AG04450 (cell line): ENCODE measurements at places on chromosomes 13 and 19.

DNA sequence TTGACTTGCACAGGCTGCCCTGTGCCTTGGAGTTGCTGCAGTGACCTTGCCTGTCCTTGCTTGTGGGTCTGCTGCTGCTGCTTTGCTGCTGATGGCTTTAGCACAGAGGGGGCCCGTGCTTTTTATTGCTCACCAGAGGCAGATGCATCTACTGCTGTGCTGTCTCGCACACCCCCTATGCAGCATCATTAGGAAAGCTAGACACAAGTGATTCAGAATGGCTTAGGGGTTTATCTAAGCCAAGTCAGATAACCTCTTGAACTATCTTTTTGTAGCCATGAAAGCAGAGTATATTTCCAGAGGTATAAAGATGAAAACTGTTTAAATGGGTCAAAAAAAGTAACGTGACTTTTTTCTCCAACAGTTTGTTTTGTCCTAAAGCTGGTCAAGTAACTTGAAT, 7.8 kb downstream of the GTF3A start:
- DNase-seq: no peak

- no peak for DNase-seq
Observed at GRCh38 chr19:4566402-4567051, 7.0 kb upstream of the SEMA6B start.

DNA sequence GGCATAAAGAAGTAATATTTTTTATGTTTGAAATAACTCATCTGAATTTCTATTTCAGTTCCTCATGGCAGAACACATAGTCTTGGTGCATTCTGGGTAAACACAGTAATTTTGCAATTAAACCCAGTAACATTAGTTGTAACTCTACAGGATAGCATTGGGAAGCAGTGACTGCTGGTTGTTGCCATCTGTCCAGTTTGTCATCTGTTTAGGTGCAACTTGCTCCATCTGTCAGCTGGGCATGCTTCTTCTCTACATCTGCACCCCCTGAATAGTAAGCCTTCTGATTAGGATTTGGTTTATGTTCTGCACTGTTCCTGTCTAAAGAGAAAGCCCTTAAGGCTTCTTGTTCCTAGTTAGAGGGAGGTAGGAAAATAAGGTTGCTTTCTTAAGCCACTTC, 63.5 kb upstream of the CSNK1A1L start:
- no peak for DNase-seq

- no peak for DNase-seq
Observed at GRCh38 chr19:33389421-33390100, 16.1 kb downstream of the CEBPG start.

DNA sequence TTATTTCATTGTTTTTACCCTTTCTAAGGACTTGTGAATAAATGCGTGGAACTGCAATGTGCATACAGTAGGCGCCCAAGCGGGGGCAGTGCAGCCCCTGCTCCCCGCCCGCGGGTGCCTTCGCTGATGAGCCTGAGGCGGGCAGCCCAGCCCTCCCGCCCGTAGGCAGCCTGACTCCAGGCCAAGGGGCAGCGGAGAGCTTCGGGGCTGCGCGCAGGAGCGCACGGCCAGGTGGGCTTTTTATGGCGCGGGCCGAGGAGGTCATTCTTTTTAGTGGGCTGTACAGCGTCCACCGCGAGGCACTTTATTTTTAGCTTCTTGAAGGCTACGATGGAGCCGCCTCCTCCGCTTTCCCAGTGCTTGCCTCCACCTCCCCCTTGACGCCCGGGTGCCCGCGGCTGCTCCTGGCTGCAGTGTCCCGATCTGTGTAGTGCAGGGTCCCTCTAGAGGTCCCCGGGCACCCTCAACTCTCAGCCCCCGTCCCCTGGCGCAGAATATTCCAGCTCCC, 60.5 kb downstream of the CCNE1 start:
- DNase-seq: no peak

- DNase-seq: no peak
Observed at GRCh38 chr13:51811046-51811445, 7.1 kb upstream of the DHRS12 start.

DNA sequence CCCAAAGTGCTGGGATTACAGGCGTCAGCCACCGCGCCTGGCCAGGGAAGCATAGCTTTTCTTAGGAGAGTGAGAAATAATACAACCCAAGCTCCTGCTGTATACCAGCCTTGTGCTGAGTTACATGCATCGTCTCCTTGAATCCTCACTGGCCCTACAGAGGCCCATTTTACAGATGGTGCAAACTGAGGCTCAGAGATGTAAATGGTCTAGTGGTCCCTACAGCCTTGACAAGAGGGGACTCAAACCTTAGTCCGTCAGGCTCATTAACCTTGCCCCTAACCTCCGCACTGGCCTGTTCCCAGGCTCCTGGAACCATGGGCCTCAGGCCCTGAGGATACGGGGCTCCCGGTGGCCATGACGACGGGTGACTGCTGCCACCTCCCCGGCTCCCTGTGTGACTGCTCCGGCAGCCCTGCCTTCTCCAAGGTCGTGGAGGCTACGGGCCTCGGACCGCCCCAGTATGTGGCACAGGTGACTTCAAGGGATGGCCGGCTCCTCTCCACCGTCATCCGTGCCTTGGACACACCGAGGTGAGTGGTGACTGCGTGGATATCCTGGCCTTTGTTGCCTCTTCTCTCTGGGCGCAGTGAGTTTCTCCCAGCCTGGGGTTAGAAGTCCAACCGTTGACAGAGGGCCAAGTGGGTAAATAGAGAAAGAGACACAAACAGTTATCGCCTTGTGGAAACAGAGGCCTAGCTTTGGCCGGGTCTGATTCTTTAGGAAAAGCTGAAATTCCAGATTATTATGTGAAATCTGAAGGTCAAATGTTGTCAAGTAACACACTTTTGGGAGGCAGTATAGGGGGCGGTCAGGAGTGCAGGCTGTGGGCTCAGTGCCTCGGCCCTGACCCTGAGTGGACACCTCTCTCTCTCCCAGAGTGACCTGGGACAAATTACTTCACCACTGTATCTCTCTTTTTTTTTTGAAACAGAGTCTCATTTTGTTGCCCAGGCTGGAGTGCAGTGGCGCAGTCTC, 8.7 kb downstream of the MARCHF2 start:
- no peak for DNase-seq

DNA sequence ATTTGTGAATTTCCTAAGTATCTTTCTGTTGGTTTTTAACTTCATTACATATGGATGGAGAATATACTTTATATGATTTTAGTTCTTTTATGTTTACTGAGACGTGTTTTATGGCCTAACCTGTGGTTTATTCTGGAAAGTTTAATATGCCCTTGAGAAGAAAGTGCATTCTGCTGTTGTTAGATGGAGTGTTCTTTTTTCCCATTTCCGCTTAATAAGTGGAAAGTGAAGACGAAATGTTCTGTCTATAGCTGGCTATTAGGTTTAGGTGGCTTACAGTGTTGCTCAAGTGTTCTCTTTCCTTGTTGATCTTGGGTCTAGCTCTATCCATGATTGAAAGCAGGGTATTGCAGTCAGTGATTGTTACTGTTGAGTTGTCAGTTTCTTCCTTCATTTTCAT, 17.2 kb upstream of the TIMM50 start:
- no peak for DNase-seq

DNA sequence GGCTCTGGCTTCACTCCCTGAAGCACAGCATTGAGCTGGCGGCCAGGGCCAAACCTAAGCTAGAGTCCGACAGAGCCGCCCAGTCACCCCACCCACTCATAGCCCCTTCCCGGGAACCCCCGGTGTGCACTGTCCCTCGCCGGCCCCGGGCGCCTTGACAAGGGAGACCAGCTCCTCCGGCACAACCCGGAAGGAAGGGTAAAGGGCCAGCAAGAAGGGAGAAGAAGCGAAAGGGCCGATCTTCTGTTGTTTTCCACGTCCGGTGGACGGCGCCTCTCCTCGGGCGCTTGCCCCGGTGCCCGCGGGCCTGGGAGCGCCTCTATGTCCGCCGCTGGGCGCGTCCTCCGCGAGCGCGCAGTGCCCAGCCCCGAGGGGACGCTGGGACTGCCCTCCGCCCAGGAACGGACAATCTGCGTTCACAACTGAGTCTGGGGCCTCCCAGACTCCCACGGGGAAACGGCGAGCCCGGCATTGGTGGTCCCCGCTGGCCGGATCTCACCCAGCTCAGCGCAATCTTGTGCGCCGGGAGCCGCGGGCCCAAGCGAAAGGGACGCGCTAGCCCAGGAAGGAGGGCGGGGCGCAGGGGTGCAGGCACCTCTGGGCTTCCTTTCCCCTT, 172.5 kb upstream of the MIR17HG start:
- no peak for DNase-seq

DNA sequence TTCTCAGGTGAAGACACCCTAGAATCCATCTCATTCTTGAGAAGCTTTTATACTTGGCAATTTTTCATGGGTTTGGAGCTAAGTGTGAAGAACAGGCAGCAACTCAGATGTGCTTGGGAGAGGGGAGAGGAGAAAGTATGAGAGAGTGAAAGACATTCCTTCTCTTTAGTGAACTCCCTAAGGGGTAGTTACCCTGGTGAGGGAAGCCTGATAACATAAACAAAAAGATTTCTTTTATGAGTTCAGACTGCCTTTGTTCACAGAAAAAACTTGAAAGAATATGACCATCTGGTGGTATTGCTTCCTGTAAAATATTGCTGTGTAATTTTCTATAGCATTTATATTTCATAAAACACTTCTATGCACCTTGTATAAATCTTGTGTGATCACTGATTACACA, at the start of gene STOML3:
STOML3 (minus strand) TSS at position 139 of the 400 bp plus-strand sequence; CDS start at position 29, 110 bp downstream.
- DNase-seq: no peak

DNA sequence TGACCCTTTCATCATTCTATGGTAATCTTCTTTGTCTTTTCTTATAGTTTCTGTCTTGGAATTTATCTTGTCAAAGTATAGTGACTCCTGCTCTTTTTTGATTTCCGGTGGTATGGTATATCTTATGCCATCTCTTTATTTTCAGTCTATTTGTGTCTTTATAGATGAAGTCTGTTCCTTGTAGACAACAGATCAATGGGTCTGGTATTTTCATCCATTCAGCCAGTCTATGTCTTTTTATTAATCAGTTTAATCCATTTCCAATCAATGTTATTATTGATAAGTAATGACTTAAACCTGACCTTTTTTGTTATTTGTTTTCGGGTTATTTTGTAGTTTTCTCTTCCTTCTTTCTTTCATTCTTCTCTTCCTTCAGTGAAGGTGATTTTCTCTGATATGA, 495.9 kb upstream of the PCDH9 start:
- no peak for DNase-seq

GRCh38 chr13:39900106-39900750, 244.8 kb downstream of the COG6 start:
- peak; percentile 2 for DNase-seq

GRCh38 chr13:102879793-102880499, 34.1 kb downstream of the ERCC5 start:
- DNase-seq: no peak

GRCh38 chr19:46206176-46206575, 23.4 kb upstream of the IGFL1 start:
- DNase-seq: no peak

- peak; percentile 13 for DNase-seq
Observed at GRCh38 chr19:50050406-50051227, 24.8 kb downstream of the ZNF473 start.

DNA sequence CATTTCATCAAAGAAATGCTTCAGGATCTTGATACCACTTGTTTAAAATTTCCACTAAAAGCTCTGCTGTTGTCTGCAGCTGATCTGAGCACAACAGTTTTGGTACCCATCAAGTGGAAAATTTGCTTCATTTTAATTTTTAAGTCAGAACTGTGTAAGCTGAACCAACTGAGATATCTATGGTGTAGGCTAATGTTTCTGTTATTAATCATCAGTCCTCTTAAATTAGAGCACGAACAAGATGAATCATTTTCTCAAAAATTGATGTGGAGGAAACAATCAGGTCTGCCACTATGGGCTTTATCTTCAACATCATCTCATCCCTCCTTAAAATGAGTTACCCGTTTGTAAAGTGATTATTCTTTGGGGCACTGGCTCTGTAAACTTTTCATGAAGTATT, 221.5 kb upstream of the NBEA start:
- DNase-seq: no peak

GRCh38 chr13:41970022-41970421, 9.1 kb upstream of the VWA8 start:
- DNase-seq: no peak

- no peak for DNase-seq
Observed at GRCh38 chr13:20680416-20681080, 23.0 kb upstream of the IL17D start.

- no peak for DNase-seq
Observed at GRCh38 chr13:21297447-21297846, 121.0 kb downstream of the MRPL57 start.

DNA sequence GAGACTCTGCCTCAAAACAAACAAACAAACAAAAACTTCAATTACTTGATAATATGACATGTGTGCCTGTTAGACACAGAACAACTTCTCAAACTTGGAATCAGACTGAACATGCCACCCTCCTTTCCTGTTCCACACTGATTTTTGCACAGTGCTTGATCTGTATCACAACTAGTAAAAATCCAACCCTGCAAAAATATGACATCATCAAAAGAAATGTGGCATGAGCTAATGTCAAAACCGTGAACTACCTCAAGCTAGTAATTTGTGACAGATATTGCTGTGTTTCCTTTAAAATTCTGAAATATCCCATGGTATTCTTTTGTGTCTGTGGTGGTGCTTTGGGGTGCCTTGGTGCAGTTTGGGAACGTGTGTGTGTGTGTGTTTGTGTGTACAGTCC, 8.2 kb downstream of the MYCBP2 start:
- no peak for DNase-seq

- DNase-seq: no peak
Observed at GRCh38 chr13:107231944-107232343, 664.0 kb upstream of the ARGLU1 start.

- peak; percentile 24 for DNase-seq
Observed at GRCh38 chr13:26967119-26968038, 204.2 kb downstream of the USP12 start.

DNA sequence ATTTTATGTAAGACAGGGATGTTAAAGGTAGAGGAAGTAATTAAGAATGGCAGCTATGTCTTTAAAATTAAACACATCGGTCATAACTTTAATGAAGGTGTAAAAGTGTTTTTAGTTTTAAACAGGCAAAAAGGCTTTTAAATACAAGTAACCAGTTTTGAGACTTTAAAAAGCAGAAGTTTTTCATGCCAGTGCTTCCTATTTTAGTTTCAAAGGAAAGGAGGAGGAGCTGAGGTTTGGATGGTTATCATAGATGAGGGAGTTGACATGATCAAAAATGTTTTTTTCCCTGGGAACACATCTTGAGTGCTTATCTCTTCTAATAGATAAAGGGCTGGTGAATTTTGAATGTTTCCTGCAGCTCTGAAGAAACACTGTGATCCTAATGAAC, 42.9 kb downstream of the LRCH1 start:
- DNase-seq: no peak

DNA sequence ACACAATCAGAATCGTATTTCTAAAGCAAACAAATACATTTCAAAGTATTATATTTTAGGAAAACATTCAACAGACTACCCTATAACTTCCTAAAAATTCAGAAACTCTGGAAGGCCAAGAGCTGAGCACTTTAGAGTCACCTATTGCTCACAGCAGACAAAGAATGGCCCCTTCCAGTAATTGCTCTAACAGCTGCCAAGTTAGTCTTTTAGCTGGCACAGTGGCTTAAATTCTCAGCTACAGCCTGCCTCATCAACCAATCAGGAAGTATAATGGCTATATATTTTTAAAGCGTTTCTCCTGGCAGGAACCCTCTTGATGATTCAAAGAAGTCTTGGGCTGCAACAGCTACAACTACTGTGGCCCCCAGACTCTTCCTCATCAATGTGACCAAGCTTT, 14.9 kb upstream of the SLITRK5 start:
- no peak for DNase-seq

GRCh38 chr13:22320991-22321390, 650.1 kb downstream of the FGF9 start:
- no peak for DNase-seq

- DNase-seq: no peak
Observed at GRCh38 chr13:100434010-100434763, 154.4 kb downstream of the GGACT start.
